ENCODE measurements at places on chromosomes 16 and 17. TPM values are rescaled to one million over a fixed set of nuclear protein-coding genes. Genes with fewer than 3 reads are reported as not detected.
A peak's percentile ranks its signal among the peaks of the same experiment; 100 is the strongest.

NPTX1 gene
- 9.3 TPM for total RNA-seq

GRCh38 chr16:72902206-72902605, 145.7 kb downstream of the ZFHX3 start:
- DNase-seq: no peak

DNA sequence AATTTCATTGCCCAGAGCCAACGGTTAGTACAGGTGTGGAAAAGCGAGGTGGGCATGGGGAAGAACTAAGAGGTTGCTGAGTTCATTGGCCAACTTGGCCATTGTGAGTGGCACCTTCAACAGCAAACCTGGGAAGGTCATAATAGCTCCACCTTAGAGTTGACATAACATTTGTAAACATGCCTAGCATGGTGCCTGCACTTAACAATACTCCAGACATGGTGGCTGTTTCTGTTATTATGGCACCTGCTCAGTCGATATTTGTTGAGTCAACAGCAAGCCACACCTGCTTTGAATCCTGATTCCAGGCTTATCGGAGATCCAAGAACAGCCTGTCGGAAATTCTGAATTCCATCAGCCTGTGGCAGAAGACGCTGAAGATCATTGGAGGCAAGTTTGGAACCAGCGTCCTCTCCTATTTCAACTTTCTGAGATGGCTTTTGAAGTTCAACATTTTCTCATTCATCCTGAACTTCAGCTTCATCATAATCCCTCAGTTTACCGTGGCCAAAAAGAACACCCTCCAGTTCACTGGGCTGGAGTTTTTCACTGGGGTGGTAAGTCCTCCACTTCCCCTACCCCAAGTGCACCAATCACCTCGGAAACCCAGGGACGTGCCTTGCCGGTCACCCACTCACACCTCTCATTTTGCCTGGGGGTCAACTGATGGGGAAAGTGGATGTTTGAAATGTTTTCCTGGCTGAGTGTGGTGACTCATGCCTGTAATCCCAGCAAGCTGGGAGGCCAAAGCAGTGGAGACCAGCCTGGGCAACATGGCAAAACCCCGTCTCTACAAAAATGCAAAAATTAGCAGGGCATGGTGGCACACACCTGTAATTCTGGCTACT, 46.0 kb downstream of the TMC5 start:
- DNase-seq: no peak

CD300A gene
- total RNA-seq: 15.8 TPM

DNA sequence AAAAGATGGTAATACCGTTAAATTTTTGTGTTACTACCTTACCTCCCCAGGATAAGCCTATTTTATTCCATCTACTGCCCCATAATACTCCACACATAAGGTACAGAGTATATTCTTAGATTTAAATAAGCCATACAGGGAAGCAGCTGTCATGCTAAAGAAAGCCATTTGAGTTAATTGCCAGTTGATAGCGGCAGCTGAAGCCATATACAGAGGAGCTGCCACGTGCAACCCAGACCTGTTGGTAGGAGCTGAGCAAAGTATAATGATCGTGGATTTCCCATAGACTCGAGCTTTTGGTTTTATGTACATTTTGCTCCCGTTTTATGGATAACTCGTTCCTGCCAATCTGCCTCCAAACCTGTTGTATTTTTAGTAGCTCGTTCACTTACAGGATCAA, 12.0 kb downstream of the CPSF4L start:
- DNase-seq: no peak

DNA sequence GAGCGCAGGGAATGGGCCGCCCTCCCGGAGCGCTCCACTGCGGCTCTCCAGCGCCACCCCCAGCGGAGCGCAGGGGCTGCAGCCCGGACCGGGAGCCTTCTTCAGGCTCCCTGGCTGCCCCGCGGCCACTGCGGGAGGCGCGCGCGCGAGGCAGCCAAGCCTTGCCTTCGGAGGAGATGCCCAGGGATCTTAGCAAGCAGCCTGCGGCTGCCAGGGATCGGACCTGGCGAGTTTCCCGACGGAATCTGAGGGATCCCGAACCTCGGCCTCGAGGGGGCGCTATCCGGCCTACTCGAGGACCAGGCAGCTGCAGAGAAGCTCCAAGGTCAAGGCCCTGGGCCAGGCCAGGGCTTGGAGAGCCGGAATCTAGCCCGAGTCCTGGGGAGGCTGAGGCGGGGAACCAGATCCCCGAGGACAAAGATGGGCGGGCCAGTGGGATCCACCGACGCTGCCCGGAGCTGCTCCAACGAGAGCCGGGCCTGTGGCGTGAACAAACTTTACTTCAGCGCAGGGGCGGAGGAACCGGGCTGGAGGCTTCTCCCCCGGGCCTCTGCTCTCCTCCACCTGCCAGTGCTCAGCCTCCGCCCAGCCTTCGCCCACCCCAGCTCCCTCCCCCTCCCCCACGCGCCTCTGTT, at the start of gene IRX6:
Gene IRX6, plus strand, starts transcription at position 567 of the 635 bp plus-strand sequence. CDS start 889 bp downstream, outside the sequence.
- no peak for DNase-seq

CBX2 gene
- total RNA-seq: 6.8 TPM

DNA sequence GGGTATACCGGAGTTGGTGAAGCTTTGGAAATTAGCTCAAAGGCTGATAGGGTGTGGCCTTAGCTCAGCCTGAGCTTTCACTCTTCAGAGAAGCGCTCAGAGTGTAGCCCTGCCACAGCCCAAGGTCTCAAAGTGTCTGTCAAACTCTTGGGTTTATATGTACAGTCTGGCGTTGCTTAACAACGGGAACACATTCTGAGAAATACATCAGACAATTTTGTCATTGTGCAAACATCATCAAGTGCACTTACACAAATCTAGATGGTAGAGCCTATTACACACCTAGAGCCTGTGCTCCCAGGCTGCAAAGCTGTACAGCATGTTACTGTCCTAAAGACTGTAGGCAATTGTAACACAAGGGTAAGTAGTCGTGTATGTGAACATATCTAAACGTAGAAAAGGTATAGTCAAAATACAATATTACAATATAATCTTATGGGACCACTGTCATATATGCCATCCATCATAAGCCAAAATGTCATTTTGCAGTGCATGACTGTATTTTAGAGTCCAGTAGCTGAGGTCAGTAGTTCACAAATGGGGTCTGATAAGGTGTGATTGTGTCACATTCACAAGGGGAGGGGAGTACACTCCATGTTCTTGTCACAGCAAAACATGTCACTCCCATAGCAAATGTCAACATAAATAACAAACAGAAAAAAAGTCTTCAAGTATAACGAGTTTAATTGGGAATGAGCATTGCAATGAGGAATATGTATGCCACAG, 20.6 kb downstream of the CHAD start:
- no peak for DNase-seq

- DNase-seq: no peak
Observed at GRCh38 chr16:19776147-19776546, 58.1 kb downstream of the IQCK start.

DNA sequence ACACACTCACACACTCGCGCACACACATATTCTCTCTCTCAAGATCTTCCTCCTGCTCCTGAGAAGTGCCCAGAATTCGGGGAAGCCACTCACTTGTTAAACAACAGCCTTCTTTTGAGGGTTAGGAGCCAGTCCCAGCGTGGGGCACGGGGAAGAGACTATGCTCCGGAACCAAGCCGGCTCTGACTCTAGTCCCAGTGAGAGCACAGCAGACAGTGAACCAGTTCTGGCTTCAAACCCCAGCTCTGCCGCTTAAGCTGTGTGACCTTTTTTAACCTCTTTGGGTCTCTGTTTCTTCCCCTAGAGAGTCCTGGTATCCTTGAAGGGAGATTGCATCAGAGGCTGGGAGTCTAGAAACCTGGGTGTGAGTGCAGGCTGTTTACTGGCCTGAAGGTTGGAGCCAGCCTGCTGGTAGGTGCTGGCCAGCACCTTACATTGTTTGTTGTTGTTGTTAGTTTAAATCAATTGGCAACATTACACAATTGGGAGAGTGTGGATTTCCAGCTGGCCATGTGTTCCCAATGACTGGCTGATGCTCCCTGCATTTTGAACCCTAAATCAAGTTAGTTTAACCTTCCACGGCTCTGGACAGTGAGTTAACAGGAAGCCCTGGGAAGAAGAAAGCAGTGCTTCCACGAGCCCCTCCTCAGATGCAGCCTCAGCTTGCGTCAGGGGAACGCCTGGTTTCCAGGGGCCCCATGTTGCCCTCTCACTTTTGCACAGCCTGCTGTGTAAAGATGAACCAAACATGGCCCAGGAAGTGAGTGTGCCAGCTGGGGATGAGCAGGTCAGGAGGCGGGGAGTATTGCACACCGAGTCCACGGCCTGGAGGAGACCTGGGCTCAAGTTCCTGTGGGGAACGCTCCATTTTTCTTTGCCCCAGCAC, 71.5 kb downstream of the GAS7 start:
- DNase-seq: no peak

- DNase-seq: no peak
Observed at GRCh38 chr17:1110862-1111598, 68.8 kb downstream of the ABR start.

PRKAR1A gene
- total RNA-seq: 215 TPM

IRF8 gene
- 8.4 TPM for total RNA-seq

C1QL1 gene
- total RNA-seq: 0.33 TPM

DNA sequence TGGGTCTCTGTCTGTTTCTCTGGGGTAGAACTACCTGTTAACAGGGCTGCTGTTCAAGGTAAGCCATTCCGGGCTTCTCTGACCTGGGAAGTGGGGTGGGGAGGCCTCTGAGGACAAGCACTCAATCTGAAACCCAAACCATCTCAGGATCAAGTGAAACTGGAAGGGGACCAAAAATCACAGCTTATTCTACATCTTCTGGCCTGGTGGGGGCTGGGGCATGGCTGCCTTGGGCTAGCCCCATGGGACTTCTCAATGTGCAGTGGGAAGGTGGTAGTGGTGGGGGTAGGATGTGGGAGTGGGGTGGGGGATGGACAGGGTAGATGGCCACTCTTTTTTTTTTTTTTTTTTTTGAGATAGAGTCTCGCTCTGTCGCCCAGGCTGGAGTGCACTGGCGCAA, 5.5 kb downstream of the FLOT2 start:
- no peak for DNase-seq

- DNase-seq: no peak
Observed at GRCh38 chr17:5365831-5366230, 53.6 kb downstream of the NUP88 start.

GRCh38 chr17:72726936-72727335, 365.6 kb downstream of the SLC39A11 start:
- DNase-seq: peak; percentile 74

DNA sequence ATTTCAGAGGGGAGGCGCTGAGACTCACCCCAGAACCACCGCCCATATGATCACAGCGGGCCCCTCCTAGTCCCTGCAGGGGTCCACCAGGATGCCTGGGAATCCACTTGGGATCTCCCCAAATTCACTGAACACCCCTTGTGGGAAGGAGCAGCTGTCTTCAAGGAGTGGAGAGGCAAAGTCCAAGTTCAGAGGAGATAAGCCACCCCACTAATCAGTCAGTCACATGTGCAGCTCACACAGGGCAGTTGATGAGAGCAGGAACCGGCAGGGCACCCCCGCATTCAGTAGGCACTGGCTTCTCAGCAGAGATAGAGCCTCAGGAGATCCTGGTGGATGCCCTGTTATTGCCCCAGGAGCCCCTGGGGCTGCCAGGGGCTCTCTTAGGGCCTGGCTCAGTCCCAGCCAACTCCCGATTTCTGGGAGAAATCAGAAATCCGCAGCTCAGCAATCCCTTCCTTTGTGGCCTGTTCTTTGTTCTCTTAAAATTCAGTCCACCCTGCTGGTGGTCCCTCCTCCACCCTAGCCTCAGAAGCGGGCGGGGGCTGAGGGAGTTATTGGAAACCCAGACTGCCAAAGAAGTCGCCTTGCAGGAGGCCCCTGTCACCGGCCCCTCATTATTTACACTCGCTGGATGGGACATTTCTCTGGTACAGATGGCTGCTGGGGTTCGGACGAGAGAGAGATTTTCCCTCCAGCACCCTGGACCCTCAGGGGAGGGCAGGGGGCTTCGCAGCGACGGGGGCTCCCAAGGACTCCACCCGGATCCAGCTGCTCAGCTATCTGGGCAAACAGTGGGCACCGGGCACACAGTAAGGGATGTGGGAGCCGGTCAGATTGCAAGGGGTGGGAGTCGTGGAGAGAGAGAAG, 1.8 kb downstream of the CDC42EP4 start:
- no peak for DNase-seq

SLX1A gene
- total RNA-seq: 109 TPM

- no peak for DNase-seq
Observed at GRCh38 chr16:13727943-13728342, 192.0 kb upstream of the ERCC4 start.

- DNase-seq: peak; percentile 94
Observed at GRCh38 chr17:50547035-50547735, at the start of gene SPATA20. Gene SPATA20, plus strand, starts transcription at chr17:50547174. Its CDS starts 35 bp downstream, at chr17:50547209.

WNT3 gene
- not detected for total RNA-seq

DNA sequence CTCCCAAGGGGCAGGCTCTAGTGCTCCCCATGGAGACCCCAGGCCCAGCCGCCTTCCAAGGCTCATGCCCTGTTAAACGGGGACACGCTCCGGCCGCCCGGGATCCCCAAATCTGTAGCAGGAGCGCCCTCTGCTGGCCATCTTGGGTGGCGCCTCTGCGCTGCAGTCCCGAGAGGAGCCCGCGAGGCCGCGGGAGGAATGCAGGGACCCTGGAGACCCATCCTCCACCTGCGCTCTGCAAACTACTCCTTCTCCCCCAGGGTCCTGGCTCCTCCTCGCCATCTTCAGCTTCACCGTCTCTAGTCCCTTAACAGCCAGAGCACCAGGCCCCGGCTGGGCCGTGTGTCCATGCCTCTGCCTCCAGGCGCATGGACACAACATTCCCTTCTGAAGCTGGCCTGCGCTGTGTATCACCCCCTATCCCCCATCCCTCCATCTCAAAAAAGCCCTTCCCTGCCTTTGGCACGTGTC, 23.6 kb upstream of the KRT17 start:
- peak; percentile 90 for DNase-seq

IGF2BP1 gene
- not detected for total RNA-seq

- DNase-seq: no peak
Observed at GRCh38 chr17:73156887-73157520, 7.8 kb upstream of the SSTR2 start.

DNA sequence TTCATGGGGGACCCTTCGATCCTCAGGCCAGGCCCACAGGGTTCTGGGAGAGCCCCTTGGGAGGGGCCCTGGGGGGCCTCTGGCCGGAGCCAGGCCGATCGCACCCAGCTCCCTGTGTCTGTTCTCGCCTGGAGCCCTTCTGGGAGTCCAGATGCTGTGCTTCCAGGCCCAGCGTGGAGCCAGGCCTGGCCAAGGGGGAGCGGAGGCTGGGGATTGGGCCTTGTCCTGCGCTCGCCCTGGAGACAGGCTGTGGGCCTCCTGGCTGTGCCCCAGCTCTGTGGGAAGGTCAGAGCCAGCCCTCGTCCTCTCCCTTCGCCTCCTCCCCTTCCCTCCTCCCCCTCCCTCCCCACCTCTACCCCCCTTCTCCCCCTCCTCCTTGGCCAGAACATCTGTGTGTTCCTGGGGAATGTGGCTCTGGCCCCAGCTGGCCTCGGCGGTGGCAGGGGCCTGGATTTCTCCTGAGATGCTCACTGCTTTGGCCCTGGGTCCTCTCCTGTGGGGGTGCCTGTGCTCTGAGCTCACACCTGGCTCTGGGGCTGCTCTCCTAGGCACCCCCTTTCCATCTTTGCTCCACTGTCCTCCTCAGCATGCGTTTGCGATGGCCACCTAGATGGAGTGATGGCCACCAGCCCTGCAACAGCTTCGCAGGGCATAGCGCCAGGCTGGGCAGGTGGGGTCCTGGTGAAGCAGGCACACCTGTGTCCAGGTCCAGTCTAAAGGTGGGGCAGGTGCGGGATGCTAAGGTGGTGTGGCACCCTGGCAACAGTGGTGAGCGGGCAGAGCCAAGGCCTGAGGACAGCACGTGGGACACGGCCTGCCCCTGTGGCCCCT, 90.6 kb upstream of the CIBAR2 start:
- DNase-seq: no peak

GRCh38 chr17:63382136-63382535, 64.0 kb downstream of the CYB561 start:
- DNase-seq: no peak

TP53TG3B gene
- not detected for total RNA-seq

- DNase-seq: no peak
Observed at GRCh38 chr17:74750327-74751069, 2.1 kb downstream of the NHERF1 start.
